ENCODE measurements at places on chromosomes 6 and 20.
A peak's percentile ranks its signal among the peaks of the same experiment; 100 is the strongest.

DNA sequence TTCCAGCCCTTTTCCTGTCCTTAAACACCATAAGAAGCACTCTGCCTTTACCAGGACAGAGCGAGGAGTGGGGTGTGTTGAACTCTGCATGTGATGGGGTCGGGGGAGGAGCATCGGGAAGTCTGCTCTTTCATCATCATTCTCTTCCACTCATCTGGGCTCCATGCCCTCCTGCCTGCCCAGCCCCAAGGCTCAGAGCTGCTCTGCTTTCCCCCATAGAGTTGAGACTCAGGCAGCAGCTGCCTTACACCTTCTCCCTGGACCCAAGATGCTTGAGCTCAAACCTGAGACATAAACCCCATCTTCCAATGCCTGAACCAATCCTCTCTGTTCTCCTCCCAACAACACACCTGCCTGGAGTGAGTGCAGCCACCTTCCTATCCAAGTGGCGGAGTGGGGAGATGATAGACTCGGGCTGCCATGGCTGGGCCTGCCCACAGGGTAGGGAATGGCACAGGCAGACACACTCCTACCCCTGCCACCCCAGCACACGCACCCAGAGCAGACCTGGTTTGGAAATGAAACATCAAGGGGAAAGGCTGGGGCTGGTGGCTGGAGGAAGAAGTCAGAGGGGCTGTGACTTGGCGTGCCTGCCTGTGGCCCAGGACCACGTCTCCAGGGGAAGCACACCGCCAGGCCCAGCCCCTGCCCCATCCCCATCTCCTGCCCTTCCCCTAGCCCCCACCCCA lies 28.4 kb downstream of the TFEB start:
- DNase-seq, result no peak

- no peak for DNase-seq
Observed at GRCh38 chr20:44770484-44771171, 25.0 kb downstream of the KCNK15 start.

- no peak for DNase-seq
Observed at GRCh38 chr6:10184371-10185227, 230.3 kb downstream of the TFAP2A start.

GRCh38 chr6:160030103-160030502 lies 61.2 kb downstream of the IGF2R start:
- DNase-seq, result no peak

- no peak for DNase-seq
Observed at GRCh38 chr6:15283986-15284361, 38.1 kb downstream of the JARID2 start.

- DNase-seq, result no peak
Observed at GRCh38 chr6:170245475-170245992, 45.3 kb downstream of the DLL1 start.

GRCh38 chr20:3674447-3674846 lies 7.4 kb downstream of the ADAM33 start:
- DNase-seq, result no peak

- DNase-seq, result no peak
Observed at GRCh38 chr6:7195339-7196018, 87.7 kb downstream of the RREB1 start.

GRCh38 chr20:45890077-45890984 lies 677 bp downstream of the NEURL2 start:
- peak; percentile 25 for DNase-seq

- no peak for DNase-seq
Observed at GRCh38 chr20:63751471-63752271, 12.1 kb downstream of the SLC2A4RG start.

- no peak for DNase-seq
Observed at GRCh38 chr6:94227741-94228140, 808.4 kb upstream of the EPHA7 start.

GRCh38 chr6:72466971-72467566 lies 154.8 kb upstream of the KCNQ5 start:
- no peak for DNase-seq

- DNase-seq, result no peak
Observed at GRCh38 chr20:37902504-37903313, at the start of gene VSTM2L. Gene VSTM2L (plus strand): TSS chr20:37903127. CDS start chr20:37903351, 224 bp downstream.

DNA sequence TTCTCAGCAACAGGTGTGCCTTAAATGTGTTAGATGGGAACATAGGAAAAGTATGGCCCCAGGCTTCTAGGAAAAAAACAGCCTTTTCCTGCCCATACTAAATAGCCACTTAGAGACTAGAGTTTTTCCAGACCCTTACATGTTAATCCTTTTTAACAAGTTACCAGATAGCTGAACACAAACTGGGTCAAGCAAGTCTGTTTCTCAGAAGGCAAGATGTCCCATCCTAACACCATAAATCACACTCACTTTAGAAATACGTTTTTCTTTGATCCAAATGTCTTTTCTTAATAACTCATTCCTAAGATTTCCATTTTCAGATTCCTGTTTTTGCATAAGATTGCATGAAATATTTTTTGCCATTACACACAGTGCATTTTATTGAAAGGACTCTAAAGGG lies 241.3 kb downstream of the KCNQ5 start:
- no peak for DNase-seq

- DNase-seq, result no peak
Observed at GRCh38 chr20:33811776-33812151, 616 bp downstream of the CHMP4B start.

- DNase-seq, result no peak
Observed at GRCh38 chr20:46333161-46333991, 25.1 kb upstream of the CDH22 start.

DNA sequence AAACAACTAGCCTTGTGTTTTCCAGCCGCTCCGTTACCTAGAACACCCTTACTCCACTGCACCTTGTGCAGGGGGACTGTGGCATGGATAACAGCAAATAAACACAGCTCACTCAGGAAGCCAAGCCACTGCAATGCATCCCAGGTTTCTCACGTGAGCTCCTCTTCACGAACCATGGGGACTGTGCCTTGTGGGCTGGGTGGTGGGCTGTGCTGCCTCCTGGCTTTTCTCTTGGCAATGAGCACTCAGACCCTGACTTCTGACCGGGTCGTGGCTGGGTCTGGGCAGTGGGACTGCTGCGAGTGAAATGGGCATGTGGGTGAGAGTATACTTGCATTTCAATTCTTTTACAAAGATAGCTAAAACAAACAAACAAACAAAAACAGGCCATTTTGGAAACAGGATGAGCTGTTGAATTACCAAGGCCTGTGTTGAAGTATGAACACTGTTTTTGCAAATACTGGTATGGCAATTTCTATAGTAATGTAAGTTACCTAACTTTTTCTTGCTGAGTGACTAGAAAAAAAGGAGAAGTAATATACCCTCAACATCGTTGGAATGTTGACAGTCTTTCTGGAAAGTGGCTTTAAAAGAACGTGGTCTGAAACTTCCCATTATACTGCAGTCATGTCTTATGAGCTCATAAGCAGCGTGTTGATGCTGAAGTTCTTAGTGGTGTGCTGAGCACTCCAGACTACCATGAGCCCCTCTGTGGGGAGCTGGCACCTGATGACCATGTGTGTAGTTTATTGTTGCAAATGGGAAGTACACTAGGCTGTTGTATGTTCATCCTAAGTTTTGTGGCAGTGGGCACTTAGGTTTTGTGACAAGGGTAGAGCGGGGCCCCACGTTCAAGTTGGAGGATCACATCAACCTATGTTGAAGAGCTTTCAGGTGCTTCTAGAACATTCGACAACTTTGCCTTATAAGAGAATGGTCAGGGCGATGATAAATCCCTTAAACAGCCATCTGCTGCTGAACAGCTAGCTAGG lies 120.4 kb downstream of the ARMC2 start:
- no peak for DNase-seq

DNA sequence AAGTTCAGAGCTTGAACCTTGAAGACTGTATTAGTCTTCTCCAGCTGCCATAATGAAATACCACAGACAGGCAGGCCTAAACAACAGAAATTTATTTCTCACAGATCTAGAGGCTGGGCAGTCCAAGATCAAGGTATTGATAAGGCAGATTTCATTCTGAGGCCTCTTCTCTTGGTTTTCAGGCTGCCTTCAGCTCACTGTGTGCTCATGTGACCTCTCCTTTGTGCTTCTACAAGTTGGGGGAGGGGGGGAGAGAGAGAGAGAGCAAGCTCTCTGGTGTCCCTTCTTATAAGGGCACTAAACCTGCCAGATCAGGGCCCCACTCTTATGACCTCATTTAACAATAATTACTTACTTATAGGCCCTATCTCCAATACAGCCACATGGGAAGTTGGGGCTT lies 102.6 kb upstream of the RSPO3 start:
- DNase-seq, result no peak

DNA sequence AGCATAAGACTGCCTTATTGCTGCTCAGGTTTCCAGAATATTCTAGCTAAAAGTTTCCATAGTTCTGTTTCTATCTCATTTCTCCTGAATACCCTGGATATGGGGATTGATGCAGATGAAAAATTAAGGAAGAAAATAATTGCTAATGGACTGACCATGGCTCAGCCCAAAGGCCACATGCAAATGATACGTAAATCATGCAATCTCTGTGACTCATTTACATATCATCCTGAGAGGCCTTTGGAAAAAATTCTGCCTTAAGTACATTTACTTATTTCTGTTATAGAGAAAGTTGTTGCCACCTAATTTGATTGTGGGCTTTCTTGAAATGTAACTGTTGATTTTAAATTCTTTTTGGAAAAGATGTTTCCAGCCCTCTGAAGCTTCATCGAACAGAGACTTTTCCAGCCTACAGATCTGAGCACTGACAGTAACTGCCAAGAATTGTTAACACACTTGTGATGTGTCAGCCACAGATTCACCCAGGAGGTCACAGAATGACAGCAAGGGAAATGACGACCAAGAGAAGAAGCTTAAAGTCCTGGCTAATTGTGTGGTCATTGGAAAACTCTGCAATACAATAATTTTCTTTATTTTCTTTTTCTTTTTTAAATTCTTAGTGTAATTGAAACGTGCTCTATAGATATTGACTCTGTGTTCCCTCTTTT lies 174.8 kb downstream of the DOK5 start:
- no peak for DNase-seq

GRCh38 chr6:31529329-31530150 lies 778 bp downstream of the MCCD1 start:
- no peak for DNase-seq

- DNase-seq, result no peak
Observed at GRCh38 chr6:43298565-43299337, 691 bp downstream of the SLC22A7 start.

- no peak for DNase-seq
Observed at GRCh38 chr6:147507162-147508041, 1.1 kb upstream of the SAMD5 start.

DNA sequence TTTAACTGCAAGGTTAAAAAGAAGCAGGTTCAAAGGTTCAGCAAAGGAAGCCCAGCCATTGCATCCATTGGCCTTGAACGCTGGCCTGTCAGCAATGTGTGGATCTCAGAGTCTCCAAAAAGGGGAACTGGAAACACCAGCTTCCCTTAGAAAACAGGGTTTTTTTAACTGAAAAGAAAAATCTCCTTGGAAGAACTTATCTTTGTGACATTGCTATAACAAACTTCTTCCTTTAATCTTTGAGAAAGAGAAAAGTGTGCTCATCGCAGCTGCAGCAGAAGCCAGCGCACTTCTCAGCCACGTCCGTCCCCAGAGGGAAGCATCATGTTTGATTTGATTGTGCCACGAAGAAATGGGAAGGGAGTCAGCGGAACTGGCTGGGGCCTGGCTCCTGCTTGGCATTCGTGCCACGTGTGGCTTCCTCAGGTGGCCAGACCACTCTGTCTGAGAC lies 215.0 kb downstream of the SYNDIG1 start:
- DNase-seq, result no peak

DNA sequence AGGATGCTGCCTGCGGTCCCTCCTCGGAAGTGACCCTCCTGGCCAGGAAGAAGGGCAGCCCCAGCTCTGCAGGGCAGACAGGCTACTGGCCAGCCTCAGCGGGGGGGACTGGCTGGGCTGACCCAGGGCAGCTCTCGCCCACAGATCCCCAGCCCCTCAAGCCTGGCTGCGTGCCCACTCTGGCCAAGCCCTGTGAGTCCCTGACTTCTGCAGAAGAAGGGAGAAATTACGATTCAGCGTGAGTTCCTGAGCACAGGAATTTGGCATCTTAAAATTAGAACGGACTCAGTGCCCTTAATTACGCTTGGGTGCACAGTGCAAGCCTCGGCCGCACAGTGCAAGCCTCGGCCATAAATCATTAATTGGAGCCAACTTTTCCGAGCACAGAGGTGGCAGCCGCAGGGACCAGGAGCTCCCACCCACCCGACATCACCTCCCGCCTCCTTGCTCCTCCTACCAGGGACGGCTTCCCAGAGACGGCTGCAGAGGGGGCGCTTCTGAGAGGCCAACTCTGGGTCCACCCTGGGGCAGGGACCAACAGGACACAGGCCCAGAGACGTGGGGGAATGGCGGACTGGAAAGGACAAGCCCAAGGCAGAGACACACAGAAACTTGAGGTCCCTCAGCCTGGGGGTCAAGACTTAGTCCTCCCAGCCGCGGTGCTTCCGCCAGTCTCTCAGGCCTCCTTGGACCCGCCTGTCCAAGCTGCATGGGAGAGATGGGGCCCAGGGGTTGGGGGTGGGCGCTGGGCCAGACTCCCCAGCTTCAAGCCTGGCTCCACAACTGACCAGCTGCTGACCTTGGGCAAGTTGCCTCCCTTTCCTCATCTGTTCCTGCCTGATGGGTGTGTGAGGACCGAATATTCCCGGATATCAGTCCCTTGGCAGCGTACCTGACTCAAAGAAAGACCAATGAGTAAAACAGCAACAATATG lies 165.4 kb downstream of the TAF4 start:
- no peak for DNase-seq

- no peak for DNase-seq
Observed at GRCh38 chr20:23138682-23139081, 52.6 kb upstream of the CD93 start.

DNA sequence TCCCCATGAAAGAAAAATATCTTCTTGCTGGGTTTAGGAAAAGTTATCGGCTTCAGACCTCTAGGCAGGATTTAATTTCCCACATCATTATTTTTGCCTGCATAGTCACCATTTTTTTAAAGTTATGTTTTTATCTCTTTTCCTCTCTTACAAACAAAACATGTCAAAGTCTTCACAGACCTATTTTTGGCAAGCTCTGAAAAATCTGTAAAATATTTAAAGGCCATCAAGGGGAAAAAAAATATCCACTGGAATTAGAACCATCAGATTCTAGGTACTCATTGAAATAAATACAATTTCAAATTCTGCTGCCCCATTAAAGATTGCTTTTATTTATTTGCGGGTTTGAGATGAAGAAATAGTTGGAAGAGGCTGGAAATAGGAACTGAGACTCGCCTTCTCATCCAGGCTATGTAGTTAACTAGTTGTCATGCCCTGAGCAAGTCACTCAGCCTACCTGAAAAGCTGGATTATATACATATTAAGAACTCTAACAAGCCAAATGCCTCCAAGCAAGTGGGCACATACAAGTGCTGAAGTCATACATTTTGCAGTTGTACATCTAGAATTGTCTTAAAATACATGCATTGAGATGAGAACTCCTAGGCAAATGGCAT lies 101.7 kb upstream of the SASH1 start:
- no peak for DNase-seq

Data from CD4-positive, alpha-beta T cell treated with Interleukin-6 at 100 ng/mL for 8 hours (primary cell).